ENCODE measurements at places on chromosomes 5 and 9. TPM values are rescaled to one million over a fixed set of nuclear protein-coding genes. Genes with fewer than 3 reads are reported as not detected.

GRCh38 chr9:14524873-14525515 lies 168.2 kb downstream of the ZDHHC21 start:
- no peak overlapping the region for H3K27ac ChIP-seq
- no peak for DNase-seq
- no peaks in the 10 kb centered on the region for H3K27me3 ChIP-seq
- peaks cover 16% of the 10 kb centered on the region for H3K4me1 ChIP-seq
- H3K36me3 ChIP-seq: no peaks in the 10 kb centered on the region

DNA sequence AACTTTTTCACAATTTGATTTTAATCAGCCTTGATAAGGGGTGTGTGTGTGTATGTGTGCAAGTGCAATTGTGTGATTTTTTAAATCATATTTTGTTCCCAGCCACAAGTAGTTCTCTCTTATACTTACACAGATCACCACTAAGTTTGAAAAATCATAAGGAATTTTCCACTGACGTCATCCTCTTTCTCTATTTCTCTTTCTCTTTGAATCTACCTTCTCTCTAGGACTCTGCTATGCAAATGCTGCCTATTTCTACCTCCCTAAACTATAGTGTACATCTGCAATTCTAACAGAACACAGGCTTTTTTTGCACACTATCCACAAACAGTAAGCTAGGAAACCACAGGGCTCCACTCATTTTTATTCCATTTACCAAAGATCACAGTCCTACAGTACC lies 254.6 kb upstream of the CYLC2 start:
- no peaks in the 10 kb centered on the region for H3K36me3 ChIP-seq
- H3K4me1 ChIP-seq: no peaks in the 10 kb centered on the region
- DNase-seq: no peak
- no peak overlapping the region for H3K27ac ChIP-seq
- no peaks in the 10 kb centered on the region for H3K27me3 ChIP-seq

- no peaks in the 10 kb centered on the region for H3K36me3 ChIP-seq
- H3K27me3 ChIP-seq: no peaks in the 10 kb centered on the region
- peaks cover 5% of the 10 kb centered on the region for H3K4me1 ChIP-seq
- DNase-seq: no peak
- H3K27ac ChIP-seq: no peak overlapping the region
Observed at GRCh38 chr5:117054911-117055310, 480.3 kb upstream of the SEMA6A start.

GRCh38 chr5:103539376-103540330 lies 22.9 kb downstream of the NUDT12 start:
- no peaks in the 10 kb centered on the region for H3K27me3 ChIP-seq
- peaks cover 3% of the 10 kb centered on the region for H3K4me1 ChIP-seq
- H3K27ac ChIP-seq: no peak overlapping the region
- H3K4me3 ChIP-seq: no peak overlapping the region

GRCh38 chr5:52007230-52007858 lies 624.1 kb downstream of the ISL1 start:
- H3K4me1 ChIP-seq: no peaks in the 10 kb centered on the region
- DNase-seq: no peak
- no peak overlapping the region for H3K27ac ChIP-seq
- peaks cover 26% of the 10 kb centered on the region for H3K27me3 ChIP-seq
- no peaks in the 10 kb centered on the region for H3K36me3 ChIP-seq

- peaks cover 3% of the 10 kb centered on the region for H3K36me3 ChIP-seq
- H3K4me3 ChIP-seq: no peak overlapping the region
- no peak for DNase-seq
- H3K4me1 ChIP-seq: peaks cover 47% of the 10 kb centered on the region
- peaks cover 44% of the 10 kb centered on the region for H3K27me3 ChIP-seq
- no peak overlapping the region for H3K27ac ChIP-seq
Observed at GRCh38 chr9:34572092-34572491, 17.4 kb downstream of the CNTFR start.

DNA sequence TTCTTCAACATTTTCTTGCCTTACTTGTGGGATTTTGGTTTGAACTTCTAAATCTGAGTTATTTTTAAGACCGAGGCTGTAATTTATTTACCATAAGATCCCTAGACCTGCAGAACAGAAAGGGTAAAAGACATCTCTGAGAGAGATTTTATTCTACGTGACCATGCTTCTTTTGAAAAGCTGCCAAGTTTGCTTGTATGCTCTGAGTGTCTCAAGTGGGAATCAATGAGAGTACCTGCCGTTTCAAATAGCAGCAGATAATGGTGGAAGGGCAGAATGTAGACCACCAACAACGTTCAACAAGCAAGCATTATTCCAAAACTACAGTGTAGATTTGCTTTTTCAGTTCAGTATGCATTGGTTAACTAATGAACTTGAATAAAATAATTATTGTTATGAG lies 108.6 kb upstream of the MINAR2 start:
- no peaks in the 10 kb centered on the region for H3K4me1 ChIP-seq
- no peak overlapping the region for H3K27ac ChIP-seq
- DNase-seq: no peak

DNA sequence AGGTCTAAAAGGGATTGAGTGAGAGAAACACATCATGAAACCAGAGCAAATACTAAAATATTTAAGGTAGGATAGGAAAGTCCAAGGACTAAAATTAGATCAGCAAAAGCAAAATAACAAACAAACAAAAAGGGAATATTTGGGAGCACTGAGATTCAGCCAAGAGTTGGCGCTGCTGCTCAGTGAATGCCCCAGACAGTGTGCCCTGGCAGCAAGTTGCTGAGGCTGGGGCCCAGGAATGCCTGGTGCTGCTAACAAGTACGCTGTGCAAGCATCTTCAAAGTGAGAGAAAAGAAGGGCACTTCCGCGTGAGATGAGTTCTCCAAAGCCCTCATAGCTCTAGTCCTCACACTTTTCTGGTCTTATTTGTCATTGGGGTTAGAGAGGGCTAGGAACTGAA lies 603.3 kb downstream of the EFNA5 start:
- peaks cover 6% of the 10 kb centered on the region for H3K4me1 ChIP-seq
- no peaks in the 10 kb centered on the region for H3K27me3 ChIP-seq
- H3K36me3 ChIP-seq: no peaks in the 10 kb centered on the region
- H3K4me3 ChIP-seq: no peak overlapping the region
- no peak overlapping the region for H3K27ac ChIP-seq

GRCh38 chr9:84339962-84340361 lies 596 bp downstream of the SLC28A3 start:
- H3K36me3 ChIP-seq: no peaks in the 10 kb centered on the region
- no peaks in the 10 kb centered on the region for H3K27me3 ChIP-seq
- H3K27ac ChIP-seq: peak overlapping the region; percentile 90
- no peak for DNase-seq

DNA sequence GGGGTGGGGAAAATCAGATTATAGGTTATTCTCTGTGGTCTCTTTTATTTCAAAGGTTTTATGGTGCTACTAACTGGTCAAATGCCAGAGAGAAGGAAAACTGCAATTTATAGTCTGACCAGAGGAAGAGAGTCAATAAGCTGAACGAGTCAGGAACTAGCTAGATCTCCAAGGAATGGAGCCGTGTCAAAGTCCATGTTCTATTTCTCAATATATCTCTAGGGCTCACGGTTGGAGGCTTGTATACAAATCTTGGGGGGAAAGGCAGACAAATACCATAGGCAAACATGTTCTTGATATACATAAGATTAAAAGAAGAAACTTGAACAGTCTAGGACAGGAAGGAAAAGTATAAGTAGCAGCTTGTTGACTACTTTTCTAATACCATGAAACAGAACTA lies 627.1 kb downstream of the PDE4D start:
- H3K4me3 ChIP-seq: no peak overlapping the region
- H3K4me1 ChIP-seq: peaks cover 15% of the 10 kb centered on the region

GRCh38 chr9:135525241-135526088 lies 4.2 kb downstream of the LCN1 start:
- no peak overlapping the region for H3K4me3 ChIP-seq
- H3K36me3 ChIP-seq: no peaks in the 10 kb centered on the region
- no peak overlapping the region for H3K27ac ChIP-seq
- no peaks in the 10 kb centered on the region for H3K4me1 ChIP-seq
- peak; percentile 62 for DNase-seq
- H3K27me3 ChIP-seq: no peaks in the 10 kb centered on the region

GRCh38 chr5:96624596-96624995 lies 37.6 kb upstream of the CAST start:
- no peak overlapping the region for H3K4me3 ChIP-seq
- H3K4me1 ChIP-seq: peaks cover 20% of the 10 kb centered on the region
- no peak overlapping the region for H3K27ac ChIP-seq

GRCh38 chr5:117551236-117551635 lies 976.6 kb upstream of the SEMA6A start:
- H3K4me1 ChIP-seq: no peaks in the 10 kb centered on the region
- no peaks in the 10 kb centered on the region for H3K27me3 ChIP-seq
- DNase-seq: no peak
- no peaks in the 10 kb centered on the region for H3K36me3 ChIP-seq
- no peak overlapping the region for H3K4me3 ChIP-seq
- no peak overlapping the region for H3K27ac ChIP-seq

- no peak for DNase-seq
- no peaks in the 10 kb centered on the region for H3K27me3 ChIP-seq
- peaks cover 37% of the 10 kb centered on the region for H3K36me3 ChIP-seq
- peaks cover 11% of the 10 kb centered on the region for H3K4me1 ChIP-seq
- no peak overlapping the region for H3K4me3 ChIP-seq
Observed at GRCh38 chr5:78483809-78484521, 123.5 kb downstream of the SCAMP1 start.

GRCh38 chr5:39020458-39020857 lies 53.7 kb downstream of the RICTOR start:
- no peak for DNase-seq
- no peaks in the 10 kb centered on the region for H3K27me3 ChIP-seq
- no peak overlapping the region for H3K27ac ChIP-seq
- peaks cover 26% of the 10 kb centered on the region for H3K4me1 ChIP-seq

Gene ADAMTS16
- total RNA-seq: 2.0 TPM

Gene PCDHB15
- 3.3 TPM for total RNA-seq

Gene CXXC5
- total RNA-seq: 46.7 TPM

Gene GFRA3
- total RNA-seq: 1.8 TPM

Gene GZMA
- not detected for total RNA-seq

Gene GRM6
- total RNA-seq: not detected

Gene PRR16
- 2.1 TPM for total RNA-seq

Gene IL5
- total RNA-seq: not detected

Gene RICTOR
- 30.1 TPM for total RNA-seq

Gene CKMT2
- 4.3 TPM for total RNA-seq

Gene SCGB3A1
- total RNA-seq: not detected

Gene CD14
- total RNA-seq: 0.17 TPM
